ENCODE measurements at places on chromosomes 13 and 19.

- DNase-seq: no peak
Measured at GRCh38 chr13:27005556-27005955, 166.1 kb downstream of the USP12 start.

- no peak for DNase-seq
Measured at GRCh38 chr13:98690348-98691022, 62.0 kb downstream of the SLC15A1 start.

- no peak for DNase-seq
Measured at GRCh38 chr13:66635526-66635925, 594.6 kb downstream of the PCDH9 start.

- no peak for DNase-seq
Measured at GRCh38 chr13:77374786-77375185, 47.9 kb upstream of the MYCBP2 start.

- DNase-seq: no peak
Measured at GRCh38 chr19:18802354-18802753, 11.2 kb upstream of the COMP start.

DNA sequence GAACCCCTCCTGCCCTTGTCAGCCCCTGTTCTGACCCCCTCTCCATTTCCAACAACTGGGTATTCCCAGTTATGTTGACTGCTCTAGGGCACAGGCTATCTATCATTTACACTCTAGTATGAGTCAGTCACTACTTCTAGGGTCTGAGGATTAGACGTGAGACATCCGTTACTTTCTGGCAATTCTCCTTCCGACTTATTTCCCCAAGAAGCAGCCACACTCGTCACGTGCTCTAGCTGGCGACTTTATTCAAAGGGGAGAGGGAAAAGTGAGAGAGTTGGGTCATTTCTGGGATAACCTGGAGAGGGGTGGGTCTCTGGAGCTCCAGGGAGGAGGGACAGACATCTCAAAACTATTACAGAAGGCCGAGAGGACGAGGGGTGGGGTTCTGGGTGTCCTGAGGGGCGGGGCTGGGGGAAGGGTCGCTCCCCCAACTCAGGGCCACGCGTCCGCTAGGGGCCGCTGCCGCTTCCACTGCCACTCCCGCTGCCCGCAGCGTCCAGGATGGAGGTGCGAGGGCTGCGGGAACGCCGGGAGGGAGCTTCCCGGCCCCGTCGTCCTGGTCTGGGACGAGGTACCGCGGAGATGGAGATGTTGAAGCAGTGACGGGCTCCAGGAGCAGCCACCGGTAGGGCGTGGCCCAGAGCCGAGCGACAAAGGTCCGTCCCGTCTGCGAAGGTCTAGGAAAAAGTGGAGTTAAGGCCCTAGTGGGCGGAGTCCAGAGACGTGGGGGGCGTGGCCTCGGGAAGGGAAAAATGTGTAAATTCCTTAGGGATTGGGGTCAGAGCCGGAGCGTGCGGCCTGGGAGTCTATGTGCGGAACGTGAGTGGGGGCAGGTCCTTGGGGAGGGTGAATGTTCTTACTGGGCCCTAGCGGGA is 8.9 kb downstream of the RTBDN start:
- no peak for DNase-seq

GRCh38 chr13:25489238-25489637 is 117.5 kb downstream of the ATP8A2 start:
- DNase-seq: no peak

All from Peyer's patch (tissue), 4 donors.